ENCODE measurements at places on chromosomes 2 and 18. TPM values are rescaled to one million over a fixed set of nuclear protein-coding genes. Genes with fewer than 3 reads are reported as not detected.

GRCh38 chr18:43590182-43590903 lies 313.1 kb upstream of the SYT4 start:
- no peak for DNase-seq

DNA sequence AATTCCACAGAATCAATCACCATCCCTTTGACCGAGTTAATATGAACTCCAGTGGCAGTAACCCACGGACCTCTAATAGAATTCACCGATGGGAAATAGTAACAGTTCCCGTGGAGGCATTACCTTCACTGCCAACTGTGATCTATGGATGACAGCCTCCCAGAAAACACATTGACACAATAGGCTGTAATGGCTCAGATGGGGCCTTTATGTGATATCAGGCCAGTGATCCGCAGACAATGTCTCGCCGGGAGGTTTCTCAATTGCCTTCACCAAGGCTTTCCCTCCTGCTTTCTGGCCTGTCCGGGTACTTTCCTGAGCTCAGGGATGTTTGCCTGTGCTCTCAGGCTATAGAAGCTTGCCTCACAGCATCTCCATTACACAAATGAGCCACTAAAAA lies 34.4 kb upstream of the KLF7 start:
- DNase-seq: no peak

DNA sequence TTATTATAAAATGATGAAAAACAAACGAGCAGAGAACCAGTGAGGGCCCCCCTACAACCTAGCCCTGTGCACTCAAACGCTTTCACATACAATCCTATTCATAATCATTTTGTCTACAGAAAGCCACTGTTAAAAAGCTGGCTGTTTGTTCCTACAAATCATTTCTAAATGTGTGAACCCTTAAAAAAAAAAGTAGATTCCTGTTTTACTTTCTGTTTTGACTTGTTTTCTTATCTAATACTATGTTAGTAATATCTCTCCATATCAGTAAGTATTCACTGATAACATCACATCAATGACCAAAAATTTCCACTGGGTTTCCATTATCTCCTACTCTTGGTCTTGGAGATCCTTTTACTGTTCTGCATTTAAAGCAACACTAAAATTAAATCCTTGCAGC lies 128.8 kb upstream of the TTC39C start:
- no peak for DNase-seq

DNA sequence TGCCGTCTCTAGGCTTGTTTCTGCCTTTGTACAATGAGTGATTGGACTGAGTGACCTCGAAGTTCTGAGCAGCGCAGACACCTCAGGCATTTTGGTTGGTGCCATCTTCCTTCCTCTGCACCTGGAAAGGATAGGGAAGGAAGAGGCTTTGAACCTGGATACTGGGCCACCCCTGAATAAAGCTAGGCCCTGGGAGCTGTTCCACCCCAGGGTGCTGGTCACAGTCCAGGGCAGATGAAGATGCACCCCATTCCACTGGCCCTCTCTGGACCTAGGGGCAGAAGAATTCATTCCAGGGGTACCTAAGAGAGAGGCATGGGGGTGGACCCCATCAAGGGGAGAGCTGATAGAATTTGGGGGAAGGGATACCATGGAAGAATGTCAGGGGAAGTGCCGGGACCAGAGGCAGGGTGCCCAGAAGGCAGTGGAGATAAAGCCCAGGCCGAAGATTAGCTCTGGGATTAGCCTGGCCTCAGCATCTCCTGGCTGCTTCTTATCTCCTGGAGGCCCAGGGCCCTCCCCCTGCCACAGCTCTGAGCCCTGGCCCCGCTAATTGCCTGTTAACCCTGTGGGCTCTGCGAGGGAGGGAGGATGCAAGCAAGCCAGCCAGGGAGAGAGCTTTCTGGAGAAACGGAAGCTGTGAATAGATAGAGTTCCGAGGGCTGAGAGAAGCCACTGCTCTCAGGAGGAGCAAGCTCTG lies 11.4 kb downstream of the ASIC4 start:
- DNase-seq: no peak

DNA sequence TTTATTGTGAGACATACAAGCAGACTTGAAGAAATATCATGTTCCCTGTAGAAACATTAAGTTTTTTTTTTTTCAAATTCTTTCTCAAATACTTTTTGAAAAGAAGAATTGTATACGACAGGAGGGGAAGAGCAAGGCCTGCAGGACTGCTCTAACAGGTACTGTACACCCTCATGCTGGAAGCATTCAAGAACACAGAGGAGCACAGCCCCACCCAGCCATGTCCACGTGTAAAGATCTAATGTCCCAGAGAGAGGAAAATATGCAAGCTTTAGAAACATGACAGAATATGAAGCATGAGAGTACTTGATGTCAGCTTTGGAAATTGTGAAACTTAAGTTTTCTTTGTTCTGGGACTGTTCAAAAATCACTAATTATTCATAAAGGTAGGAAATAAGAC lies 191.6 kb downstream of the TTC32 start:
- no peak for DNase-seq

GRCh38 chr2:135882415-135882814 lies 6.2 kb upstream of the MCM6 start:
- no peak for DNase-seq

- DNase-seq: no peak
These were observed 114.7 kb downstream of the FAM210A start for GRCh38 chr18:13611601-13612195.

- DNase-seq: no peak
These were observed 49.2 kb upstream of the GPR155 start for GRCh38 chr2:174535757-174536703.

DNA sequence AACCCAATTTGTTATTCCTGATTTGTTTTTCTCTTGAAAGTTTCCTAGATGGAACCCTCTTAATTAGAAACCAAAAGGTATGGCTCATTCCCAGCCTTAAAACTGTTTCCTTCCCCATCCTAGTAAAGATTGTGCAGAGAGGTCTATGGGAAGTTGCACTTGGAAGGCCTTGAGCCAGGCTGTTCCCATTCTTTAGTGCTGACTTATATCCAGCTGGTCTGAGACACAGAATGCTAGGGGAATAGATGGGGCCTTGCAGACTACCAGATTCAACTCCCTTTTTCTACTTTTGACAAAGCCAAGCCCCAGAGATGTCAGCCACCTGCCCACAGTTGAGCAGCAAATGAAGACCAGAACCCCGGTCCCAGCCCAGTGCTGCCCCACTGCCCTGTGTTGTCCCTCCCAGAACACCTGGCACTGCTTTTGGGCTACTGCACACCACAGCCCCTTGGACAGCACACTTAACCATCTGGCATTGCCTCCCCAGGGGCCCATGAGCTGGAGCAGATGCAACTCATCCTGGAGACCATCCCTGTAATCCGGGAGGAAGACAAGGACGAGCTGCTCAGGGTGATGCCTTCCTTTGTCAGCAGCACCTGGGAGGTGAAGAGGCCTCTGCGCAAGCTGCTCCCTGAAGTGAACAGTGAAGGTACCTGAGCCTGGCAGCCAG lies 98.2 kb downstream of the MRO start:
- DNase-seq: no peak

GRCh38 chr2:108345951-108346350 lies 31.8 kb upstream of the SULT1C4 start:
- no peak for DNase-seq

DNA sequence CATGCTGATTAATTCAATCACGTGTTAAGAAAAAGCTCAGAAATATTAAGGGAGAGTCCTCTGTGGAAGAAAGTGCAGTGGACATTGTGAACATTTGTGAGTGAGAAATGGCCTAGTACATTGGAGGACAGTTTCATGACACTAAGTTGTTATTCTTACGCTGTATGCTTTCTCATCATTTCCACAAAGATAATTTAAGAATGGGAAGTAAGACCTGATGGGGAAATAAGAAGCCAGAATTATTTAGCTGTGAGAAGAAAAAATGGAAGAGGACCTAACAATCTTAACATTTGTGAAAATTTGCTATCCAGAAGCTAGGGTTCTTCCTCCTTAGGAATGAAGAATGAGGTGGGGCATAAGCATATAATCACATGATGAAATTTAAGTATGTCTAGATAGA lies 15.2 kb upstream of the RAPH1 start:
- DNase-seq: no peak

- no peak for DNase-seq
These were observed 51.0 kb upstream of the CNGA3 start for GRCh38 chr2:98295275-98295674.

DNA sequence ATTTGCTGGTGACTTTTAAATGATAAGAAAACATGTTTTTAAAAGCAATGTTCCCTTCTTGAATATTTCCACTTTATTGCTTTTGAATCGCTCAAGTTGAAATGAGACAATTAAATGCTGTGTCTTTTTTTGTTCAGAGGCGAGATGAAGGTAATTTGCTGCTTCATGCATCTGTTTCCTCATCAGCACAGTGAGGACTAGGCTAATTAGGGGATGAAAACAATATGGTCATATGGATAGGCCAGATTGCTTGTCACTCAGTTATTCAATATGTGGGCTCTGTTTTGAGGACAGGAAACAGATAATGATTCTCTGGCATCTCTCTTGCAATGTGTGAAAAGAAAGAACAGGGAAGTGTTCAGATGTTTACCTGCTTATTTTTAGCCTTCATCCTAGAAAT lies 61.0 kb downstream of the ERBB4 start:
- no peak for DNase-seq

- no peak for DNase-seq
These were observed 30.0 kb upstream of the BMP10 start for GRCh38 chr2:68901199-68901514.

- DNase-seq: no peak
These were observed 34.5 kb downstream of the RBFA start for GRCh38 chr18:80068571-80069272.

GRCh38 chr2:51619961-51620360 lies 588.0 kb upstream of the NRXN1 start:
- DNase-seq: no peak

DNA sequence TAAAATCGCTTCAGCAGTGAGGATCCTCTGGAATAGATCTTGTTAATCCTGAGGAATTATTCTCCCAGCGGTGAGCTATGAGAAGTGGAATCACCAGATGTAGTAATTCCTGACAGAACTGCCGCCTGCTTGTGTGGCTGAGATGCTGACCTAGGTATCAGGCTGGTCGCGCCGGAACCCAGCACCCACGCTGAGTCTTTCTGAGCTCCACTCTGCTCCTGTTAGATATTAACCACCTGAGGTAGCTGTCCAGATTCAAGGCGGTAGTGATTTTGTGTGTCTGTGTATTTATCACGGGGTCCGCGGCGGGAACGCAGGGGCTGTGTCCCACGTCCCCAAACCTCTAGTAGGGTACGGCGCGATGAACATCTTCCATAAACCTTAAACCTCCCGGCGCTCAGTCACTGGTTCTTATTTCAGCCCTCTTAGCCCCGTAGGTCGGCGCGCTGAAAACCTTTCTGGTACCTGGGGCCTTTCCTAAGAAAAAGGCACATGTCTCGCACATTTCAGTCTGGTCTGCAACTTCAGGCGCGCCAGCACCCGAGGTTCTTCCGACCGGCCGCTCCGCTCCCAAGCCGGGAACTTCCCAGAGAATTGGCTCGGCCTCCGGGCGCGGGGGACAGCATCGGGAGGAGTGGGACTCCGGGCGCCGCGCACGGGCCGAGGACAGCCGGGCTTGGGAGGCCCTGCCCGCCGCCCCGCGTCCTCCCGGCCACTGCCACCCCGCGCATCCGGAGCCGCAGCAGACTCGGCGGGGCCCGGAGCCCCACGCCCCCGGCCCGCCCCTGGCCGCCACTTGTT lies 542 bp upstream of the CNNM3 start:
- peak; percentile 53 for DNase-seq

GRCh38 chr18:596288-596881 lies 403 bp upstream of the CLUL1 start:
- no peak for DNase-seq

DNA sequence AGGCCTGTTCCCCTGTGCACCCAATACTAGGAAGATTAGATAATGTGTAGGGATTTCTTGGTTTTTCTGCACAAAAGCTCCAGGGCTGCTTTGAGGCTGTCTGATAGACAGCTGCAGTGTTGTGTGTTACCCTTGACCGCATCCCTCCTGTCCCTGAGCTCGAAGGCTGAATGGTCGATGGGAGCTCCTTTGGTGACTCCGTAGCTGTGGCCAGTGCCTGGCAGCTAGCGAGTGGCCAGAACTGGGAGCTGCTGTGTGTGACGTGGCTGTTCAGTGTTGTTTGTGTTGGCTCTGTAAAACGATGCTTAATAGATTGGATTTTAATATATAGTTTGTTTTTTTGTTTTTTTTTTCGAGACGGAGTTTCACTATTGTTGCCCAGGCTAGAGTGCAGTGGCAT lies 170.0 kb downstream of the AGAP1 start:
- no peak for DNase-seq

DNA sequence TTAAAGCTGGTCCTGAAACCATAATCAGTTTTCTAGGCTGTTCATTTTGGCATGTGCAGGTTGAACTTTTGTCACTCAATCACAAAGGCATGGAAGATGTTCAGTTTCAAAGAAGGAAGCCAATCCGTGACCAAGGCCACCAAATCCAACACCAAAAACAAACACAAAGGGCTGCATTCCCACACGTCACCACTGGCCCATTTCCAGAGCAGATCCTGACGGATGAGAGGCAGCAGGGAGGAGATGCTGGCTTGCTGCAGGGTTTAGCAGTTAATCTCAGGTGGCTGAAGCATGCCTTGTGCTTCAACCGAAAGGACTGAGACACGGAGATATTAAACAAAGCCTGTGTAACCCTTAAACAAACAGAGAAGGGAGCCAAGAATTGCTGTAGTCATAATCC lies 191.9 kb upstream of the CTAGE1 start:
- peak; percentile 11 for DNase-seq

GRCh38 chr2:189521699-189522434 lies 58.7 kb downstream of the SLC40A1 start:
- DNase-seq: no peak

GRCh38 chr2:104976603-104977120 lies 61.2 kb upstream of the MRPS9 start:
- no peak for DNase-seq

- DNase-seq: no peak
These were observed 57.8 kb upstream of the CYP26B1 start for GRCh38 chr2:72205504-72205881.

The TIGD1 gene
- total RNA-seq: 3.7 TPM

The SYT4 gene
- not detected for total RNA-seq

The GPR45 gene
- total RNA-seq: 0.29 TPM

The CENPA gene
- 17.9 TPM for total RNA-seq

The MARCHF4 gene
- 2.5 TPM for total RNA-seq

The RGPD6 gene
- total RNA-seq: 30.9 TPM

The NFU1 gene
- total RNA-seq: 140 TPM

The OR6B2 gene
- not detected for total RNA-seq

The LHCGR gene
- total RNA-seq: not detected

The RAB6C gene
- not detected for total RNA-seq

The MC2R gene
- total RNA-seq: not detected

The UPP2 gene
- total RNA-seq: not detected

The LBX2 gene
- total RNA-seq: 1.6 TPM

The TUBA3E gene
- not detected for total RNA-seq

The LRRTM1 gene
- total RNA-seq: not detected

The CRIM1 gene
- total RNA-seq: 249 TPM

The SP9 gene
- 1.3 TPM for total RNA-seq

The UGT1A4 gene
- total RNA-seq: not detected

The KIF1A gene
- total RNA-seq: not detected

Measured in SJSA1 (cell line).